ENCODE measurements at places on chromosomes 2 and 18.

DNA sequence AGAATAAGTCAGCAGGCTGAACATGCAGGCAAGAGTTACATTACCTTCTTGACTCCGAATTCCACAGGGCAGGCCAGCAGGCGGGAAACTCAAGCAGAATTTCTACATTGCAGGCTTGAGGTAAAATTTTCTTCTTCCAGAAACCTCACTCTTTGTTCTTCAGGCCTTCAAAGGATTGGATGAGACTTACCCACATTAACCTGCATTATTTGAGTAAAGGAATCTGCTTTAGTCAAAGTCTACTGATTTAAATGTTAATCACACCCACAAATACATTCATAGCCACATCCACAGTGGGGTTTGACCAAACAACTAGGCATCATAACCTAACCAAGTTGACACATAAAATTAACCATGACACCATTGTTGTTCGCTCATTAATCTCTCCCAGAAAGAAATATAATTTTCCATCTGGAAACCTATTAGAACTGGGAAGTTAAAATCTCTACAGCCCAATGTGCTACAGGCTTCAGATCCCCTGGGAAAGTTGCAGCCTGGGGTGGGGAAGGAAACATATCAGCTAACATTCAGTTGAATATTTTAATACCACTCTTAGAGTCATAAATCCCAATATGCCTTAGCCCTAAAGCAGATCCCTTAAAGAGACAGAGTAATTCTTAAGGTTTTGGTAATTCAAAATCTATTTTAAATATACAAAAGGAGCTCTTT is 468.2 kb upstream of the TNP1 start:
- DNase-seq = no peak

- DNase-seq = no peak
These were observed 12.7 kb upstream of the GNAL start for GRCh38 chr18:11676386-11676785.

- no peak for DNase-seq
These were observed 119.1 kb upstream of the KLF7 start for GRCh38 chr2:207284556-207285472.

DNA sequence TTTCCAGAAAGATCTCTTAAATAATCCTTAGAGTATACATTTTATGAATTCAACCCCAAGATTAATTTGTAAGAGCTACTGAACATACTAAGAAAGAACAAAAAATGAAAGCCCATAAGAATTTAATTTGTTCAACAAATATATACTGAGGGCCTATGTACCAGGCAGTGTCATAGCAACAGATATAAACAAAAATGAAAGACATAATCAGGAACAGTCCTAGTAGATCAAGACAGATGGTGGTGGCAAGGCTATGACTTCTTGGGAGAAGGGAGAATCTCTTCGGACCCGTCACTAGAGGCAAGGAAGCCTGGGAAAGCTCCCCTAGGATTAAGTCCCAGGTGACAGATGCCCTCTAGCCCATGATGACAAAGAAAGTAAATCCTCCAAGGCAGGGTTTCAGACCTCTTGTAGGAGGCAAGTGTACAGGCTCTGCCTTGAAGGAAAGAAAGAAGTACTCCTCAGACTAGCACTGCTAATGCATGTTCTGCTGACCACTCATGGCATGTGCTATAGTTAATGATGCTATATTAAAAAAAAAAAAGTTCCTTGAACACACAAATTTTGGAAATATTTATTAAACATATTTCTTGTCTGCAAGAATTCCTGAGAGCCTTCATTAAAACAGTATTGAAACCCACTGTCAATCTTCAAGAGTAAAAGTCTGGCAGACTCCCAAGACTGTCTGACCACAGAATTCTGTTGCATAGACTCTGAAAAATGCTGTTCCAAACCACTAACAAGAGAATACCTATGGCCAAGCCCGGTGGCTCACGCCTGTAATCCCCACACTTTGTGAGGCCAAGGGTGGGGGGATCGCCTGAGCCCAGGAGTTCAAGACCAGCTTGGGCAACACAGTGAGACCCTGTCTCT is 31.5 kb downstream of the NOL10 start:
- peak; percentile 44 for DNase-seq

- DNase-seq = no peak
These were observed 236.8 kb downstream of the ZBTB7C start for GRCh38 chr18:48172226-48173006.

- DNase-seq = no peak
These were observed 1.2 kb downstream of the MEX3C start for GRCh38 chr18:51196118-51196810.

- DNase-seq = no peak
These were observed 1.9 kb downstream of the FIGN start for GRCh38 chr2:163733956-163734355.

GRCh38 chr2:69141061-69141460 is 128.1 kb downstream of the ANTXR1 start:
- no peak for DNase-seq

GRCh38 chr2:189798312-189799029 is 14.2 kb downstream of the PMS1 start:
- peak; percentile 44 for DNase-seq

- no peak for DNase-seq
These were observed 60.3 kb upstream of the SCN1A start for GRCh38 chr2:166188084-166188483.
